Activated CD4-positive, alpha-beta T cell treated with anti-CD3 and anti-CD28 coated beads for 36 hours (primary cell): ENCODE measurements at places on chromosomes 3 and 15.

DNA sequence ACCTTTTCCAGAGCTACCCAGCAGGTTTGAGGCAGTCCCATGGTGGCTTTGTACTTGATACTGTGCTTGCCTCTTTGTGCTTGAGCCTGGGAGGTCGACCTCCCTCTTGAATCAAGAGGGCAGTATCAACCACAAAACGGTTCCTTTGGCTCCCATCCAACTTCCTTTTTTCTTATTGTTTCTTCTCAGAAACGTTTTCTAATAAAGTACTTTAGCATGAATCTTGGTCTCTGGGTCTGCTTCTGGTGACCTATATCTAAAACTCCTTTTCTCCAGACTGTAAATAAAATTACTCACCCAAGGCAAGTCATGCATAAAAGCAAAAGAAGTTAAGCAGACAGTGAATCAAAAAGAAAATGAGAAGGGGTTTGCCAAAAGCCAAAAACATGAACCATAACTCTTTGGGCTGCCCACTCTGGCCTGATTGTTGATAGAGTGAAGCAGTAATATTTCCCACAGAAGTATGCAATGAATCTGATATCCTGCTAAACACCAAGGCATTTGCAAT lies 112.2 kb upstream of the SLC4A7 start:
- peak; percentile 10 for DNase-seq

- no peak for DNase-seq
Observed at GRCh38 chr15:40543631-40544294, 21.1 kb downstream of the CCDC32 start.

DNA sequence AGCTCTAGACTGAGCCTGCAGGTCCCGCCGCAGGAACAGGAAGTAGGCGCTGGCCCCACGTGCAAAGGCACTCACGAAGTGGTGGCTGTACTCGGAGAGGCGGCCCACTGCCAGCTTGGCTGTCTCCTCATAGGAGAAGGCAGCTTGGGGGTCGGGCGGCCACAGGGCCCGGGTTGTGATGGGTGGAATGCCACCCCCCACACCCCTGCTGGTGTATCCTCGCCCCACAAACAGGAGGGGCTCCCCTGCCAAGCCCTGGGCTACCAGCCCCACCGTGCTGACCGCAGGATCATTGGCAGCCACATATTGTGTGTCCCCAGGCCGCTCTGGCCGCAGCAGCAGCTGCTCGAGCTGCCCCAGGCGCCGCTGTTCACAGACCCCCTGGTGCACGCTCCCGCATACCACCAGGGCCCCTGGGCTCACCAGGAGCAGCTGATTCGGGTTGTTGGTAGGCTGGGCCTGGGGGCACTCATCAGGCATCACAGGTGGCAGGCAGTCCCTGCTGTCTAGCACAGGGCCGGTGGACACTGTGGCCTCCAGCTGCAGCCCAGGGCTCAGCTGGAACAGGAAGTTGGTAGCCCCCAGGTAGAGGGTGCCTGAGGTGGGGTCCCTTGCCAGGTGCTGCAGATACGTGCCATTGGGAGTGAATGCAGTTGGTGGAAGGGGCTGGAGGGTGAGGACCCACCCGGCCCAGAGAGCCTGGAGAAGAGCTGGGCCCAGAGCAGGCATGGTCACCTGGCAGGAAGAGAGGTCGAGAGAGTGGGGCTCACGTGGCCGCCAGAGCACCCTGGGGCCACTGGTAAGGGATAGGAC lies 5.8 kb downstream of the PLXNB1 start:
- no peak for DNase-seq

GRCh38 chr3:195773956-195774537 lies 37.7 kb downstream of the MUC4 start:
- no peak for DNase-seq

GRCh38 chr15:33675246-33675645 lies 293.1 kb upstream of the CHRM5 start:
- peak; percentile 18 for DNase-seq

GRCh38 chr3:18445401-18446148 lies 20.4 kb upstream of the SATB1 start:
- peak; percentile 86 for DNase-seq

DNA sequence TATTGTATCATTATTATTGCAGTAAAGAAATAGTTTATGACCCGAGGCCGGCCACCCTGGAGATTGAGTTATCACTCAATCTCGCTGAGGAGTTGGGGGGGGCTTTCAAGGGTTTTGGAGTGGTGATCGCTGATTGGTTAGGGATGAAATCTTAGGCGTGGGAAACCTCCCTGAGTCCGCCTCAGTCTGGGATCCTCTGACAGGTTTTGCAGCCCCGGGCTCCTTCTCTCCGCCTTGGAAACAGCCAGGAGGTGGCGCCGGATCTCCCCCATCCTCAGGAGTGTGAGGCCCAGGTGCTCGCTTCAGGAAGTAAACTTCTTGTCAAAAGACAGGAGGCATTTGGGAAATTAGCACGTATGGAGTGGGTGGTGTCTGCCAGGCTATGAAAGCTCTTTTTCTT lies 41.1 kb upstream of the SEC61A1 start:
- DNase-seq, result peak; percentile 45

DNA sequence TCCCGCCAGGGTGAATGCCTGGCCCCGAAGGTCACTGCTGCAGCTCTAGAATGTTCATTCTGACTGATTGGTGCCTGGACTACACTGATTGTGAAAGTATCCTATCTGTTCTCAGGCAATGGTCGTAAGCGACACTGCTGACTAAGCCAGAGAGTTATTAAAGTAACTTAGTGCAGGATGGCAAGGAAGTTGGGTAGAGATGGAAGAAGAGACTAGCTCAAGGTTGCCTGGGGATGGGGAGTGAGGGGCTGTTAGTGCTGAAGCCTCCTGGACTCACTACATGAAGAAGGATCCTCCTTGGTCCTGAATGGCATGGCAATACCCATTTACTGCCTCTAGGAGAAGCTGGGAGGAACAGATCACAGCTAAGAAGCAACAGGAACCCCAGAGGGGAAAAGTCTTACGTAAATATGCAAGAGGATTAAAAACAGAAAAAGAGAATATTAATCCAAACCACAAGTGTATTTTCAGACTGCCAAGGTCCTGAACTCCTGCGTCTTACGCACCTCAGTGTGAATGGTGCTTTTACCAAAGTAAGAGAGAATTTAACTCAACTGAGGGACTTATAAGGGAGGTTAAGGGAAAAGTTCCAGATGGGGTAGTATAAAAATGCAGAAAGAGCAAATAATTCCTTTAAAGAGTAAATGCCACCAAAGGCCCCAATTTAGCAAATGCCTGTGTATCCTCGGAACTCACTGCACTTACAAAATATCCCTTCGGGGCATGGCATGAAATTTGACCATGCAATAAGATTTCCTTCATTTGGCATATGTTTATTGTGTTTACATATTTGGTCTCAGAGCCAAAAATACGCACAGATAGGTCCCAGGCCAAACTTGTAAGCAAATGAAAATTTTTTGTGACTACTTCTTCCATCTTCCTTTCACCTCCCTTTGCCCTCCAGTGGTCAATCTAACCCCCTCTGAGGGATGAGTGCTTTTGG lies 64.0 kb upstream of the DGKG start:
- DNase-seq, result no peak

- DNase-seq, result no peak
Observed at GRCh38 chr3:76034649-76035048, 249.3 kb upstream of the ZNF717 start.

DNA sequence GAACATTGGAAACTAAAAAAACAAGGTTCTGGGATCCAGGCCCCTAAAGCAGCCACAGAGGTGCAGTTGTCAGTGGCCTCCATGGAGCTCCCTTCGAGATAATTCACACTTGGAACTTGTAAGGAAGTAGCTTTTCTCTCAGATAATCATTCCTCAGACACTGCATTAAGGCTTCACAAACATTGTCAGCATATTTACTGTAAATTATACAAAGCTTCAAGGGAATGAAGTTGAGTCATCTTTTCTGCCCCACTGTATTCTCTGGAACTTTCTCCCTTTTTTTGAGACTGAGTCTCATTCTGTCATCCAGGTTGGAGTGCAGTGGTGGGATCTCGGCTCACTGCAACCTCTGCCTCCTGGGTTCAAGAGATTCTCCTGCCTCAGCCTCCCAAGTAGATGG lies 7.1 kb downstream of the BLOC1S6 start:
- DNase-seq, result no peak

DNA sequence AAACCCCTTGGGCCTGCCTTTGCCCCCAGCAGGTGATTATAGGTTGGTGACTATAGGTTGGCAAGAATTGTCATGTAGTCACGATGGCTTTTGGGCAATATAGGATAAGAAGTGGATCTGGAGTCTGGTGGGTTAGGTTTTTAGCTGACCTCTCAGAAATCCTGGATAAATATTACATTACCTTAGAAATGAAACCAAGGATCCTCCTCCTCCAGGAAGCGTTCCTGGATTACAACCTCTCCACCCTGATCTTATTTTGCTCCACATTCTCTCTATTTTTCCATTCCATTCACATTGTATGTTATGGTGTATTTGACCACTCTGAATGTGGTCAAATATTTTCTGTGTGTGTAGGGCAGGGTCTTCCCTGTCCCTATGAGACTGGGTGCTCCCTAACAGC lies 82.3 kb downstream of the SEMA5B start:
- DNase-seq, result no peak
